ENCODE measurements at places on chromosomes 3 and 15. TPM values are rescaled to one million over a fixed set of nuclear protein-coding genes. Genes with fewer than 3 reads are reported as not detected.

Gene TNNC1
- 0.89 TPM for total RNA-seq

Gene TGFBR2
- total RNA-seq = 79.6 TPM

Gene SMCO1
- not detected for total RNA-seq

Gene CACNA2D2
- total RNA-seq = not detected

Gene HRG
- total RNA-seq = not detected

Gene HCN4
- total RNA-seq = not detected

Gene CCDC191
- 2.3 TPM for total RNA-seq

Gene RLBP1
- total RNA-seq = not detected

Gene ISG20
- 0.59 TPM for total RNA-seq

Gene FGF7
- 342 TPM for total RNA-seq

Gene IQCF6
- total RNA-seq = not detected

Gene RAB6B
- total RNA-seq = 0.30 TPM

Gene TUSC7
- total RNA-seq = not detected

Gene CKMT1B
- not detected for total RNA-seq

Gene MAPK6
- total RNA-seq = 88.4 TPM

Gene FAM227B
- 6.2 TPM for total RNA-seq

Gene BFSP2
- not detected for total RNA-seq

Gene GOLGA8R
- total RNA-seq = 3.3 TPM

Gene TMEM212
- not detected for total RNA-seq

Gene NR2E3
- under 0.01 TPM for total RNA-seq

Gene KNL1
- total RNA-seq = 14.2 TPM

Gene CIB1
- 33.3 TPM for total RNA-seq

Gene CORO2B
- 1.8 TPM for total RNA-seq

Gene CCNB2
- total RNA-seq = 18.1 TPM

Gene IL17RD
- 3.0 TPM for total RNA-seq

Gene BNC1
- total RNA-seq = 23.3 TPM

Gene P2RY1
- total RNA-seq = 0.59 TPM

Gene SQOR
- total RNA-seq = 44.5 TPM

Gene DNAH12
- total RNA-seq = 0.37 TPM

Gene PDZRN3
- 12.3 TPM for total RNA-seq

Gene PLCB2
- total RNA-seq = not detected

Gene MELTF
- total RNA-seq = 9.8 TPM

Gene CNTN6
- 0.59 TPM for total RNA-seq

Gene RMDN3
- total RNA-seq = 26.4 TPM

Gene OR5K2
- not detected for total RNA-seq

Gene CLDN18
- total RNA-seq = not detected

Data from smooth muscle cell of the umbilical artery (primary cell).